ENCODE measurements at places on chromosomes 5 and 9. TPM values are rescaled to one million over a fixed set of nuclear protein-coding genes. Genes with fewer than 3 reads are reported as not detected.

C9orf43 gene
- 0.13 TPM for total RNA-seq

DNA sequence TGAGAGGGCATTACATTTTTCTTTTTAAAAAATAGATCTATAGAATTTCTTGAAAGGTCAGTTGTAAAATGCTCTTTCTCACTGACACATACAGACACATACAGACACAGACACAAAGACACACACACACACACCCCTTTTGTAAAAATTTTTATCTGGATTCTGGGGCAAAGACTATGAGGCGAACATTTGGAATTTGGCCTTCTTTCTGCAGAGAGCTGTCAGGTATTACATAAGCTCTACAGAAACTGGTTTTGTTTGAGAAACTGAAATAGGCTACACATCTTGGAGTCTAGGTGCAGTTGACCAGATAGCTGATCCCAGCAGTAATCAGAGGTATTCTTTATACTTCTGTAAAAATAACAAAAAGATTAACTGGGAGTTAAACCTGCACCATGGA, 315.9 kb upstream of the RPS23 start:
- peak; percentile 44 for DNase-seq

- peak; percentile 48 for DNase-seq
Observed at GRCh38 chr5:14672082-14672481, 7.6 kb downstream of the OTULIN start.

MAMDC4 gene
- total RNA-seq = 1.5 TPM

Measured in bronchial epithelial cell (primary cell).